G401 (cell line): ENCODE measurements at places on chromosomes 12 and 14. TPM values are rescaled to one million over a fixed set of nuclear protein-coding genes. Genes with fewer than 3 reads are reported as not detected.

Gene AHSA1
- 141 and 215 TPM in 2 replicates for total RNA-seq

Gene SETD1B
- total RNA-seq = 0.62 and 2.8 TPM in 2 replicates

GRCh38 chr14:24403294-24403998 is 4.6 kb downstream of the NYNRIN start:
- DNase-seq = peak; percentile 69

DNA sequence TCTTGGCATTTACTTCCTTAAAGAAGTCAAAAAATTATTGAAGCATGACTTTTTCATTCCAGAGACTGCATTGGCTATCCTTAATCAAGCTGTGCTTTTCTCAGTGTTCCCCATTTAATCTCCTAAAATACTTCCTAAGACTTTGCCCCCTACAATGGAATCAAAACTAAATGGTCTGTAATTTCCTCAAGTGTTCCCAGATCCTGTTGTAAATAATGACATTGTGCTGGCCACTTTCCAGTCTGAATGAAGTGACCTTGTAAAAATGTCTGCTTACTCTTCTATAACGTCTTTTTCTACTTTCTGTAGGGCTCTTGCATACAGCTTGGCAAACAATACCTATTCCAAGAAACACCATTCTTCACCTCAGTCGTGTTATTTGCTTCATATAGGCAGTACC is 45.3 kb upstream of the MBIP start:
- DNase-seq = no peak

Gene TGM1
- 0.10 TPM in 1 of 2 replicates, not detected in the other for total RNA-seq
